ENCODE measurements at places on chromosomes 7 and 10.

DNA sequence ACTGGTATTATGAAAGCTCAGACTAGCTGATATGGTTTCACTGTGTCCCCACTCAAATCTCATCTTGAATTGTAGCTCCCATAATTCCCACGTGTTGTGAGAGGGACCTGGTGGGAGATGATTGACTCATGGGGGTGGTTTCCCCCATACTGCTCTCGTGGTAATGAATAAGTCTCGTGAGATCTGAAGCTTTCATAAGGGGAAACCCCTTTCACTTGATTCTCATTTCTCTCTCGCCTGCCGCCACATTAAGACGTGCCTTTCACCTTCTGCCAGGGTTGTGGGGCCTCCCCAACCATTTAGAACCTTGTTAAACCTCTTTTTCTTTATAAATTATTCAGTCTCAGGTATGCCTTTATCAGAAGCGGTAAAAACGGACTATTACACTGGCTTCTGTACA is 40.3 kb downstream of the COL13A1 start:
- DNase-seq = no peak

DNA sequence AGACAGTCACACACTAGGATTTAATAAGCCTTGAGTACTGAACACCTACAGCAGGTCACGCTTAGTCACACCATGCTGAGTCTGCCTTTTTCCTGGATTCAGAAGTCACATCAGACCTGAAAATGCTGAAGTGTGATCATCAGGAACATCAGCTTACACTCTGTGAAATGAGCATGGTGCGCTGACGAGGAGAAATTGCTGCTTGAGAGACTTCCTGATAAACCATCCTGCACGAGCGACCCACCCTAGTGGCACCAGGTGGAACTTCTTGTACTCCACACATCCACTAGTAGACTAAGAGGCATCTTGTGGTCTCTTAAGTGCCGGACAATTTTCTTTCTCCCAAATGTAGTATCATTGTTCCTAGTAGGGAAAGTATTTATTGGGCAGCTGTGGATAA is 51.8 kb upstream of the MRLN start:
- DNase-seq = no peak

DNA sequence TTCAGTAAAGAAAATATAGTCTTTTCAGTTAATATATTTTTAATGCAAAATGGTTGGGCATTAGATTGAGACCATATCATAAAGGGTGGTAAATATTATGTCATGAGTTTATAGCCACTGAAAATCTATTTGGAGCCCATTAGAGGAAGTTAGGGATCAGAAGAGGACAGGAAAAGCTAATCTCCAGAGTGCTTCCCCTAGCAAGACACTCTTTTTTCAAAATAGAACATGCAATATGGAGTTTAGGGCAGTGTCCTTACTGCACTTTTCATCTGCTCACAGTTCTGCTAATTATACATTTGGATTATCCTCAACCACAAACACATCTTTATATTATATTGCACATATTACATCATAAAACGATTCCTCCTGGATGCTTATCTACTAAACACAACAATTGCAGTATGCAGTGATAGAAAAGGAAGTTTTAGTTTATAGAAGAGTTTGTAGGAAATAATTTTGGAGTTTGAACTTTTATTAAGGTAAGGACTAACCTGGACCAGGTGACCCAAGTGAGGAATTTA is 159.8 kb downstream of the PHF14 start:
- no peak for DNase-seq

DNA sequence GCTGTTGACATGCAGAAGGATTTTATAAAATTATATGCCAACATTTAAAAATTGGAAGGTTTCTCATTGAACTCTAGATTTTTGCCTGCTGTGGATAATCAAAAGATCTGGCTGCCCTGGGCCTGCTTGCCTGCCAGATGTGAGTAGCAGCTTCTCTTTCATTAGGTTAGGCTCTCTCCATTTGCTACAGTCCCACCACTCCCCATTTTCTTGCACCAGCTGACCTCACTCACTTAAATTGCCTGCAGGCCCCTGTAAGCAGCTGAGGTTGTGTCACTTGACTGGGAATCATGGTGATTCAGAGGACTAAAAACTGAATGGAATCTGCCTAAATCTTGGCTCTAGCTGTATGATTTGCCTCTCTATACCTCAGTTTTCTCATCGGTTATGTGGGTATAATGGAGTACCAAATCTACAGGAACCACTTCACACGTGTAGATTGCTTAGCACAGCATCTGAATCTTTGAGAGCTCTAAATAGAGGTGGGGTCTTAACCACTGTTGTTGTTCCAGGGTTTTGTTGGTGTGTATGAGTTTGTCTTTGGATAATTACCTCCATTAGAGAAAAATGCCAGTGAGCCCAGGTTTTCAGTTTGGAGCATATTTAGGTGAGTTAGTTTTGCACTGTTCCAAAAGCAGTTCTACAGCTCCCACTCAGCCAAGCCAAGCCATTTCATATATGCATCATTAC is 18.6 kb upstream of the RAPGEF5 start:
- no peak for DNase-seq

DNA sequence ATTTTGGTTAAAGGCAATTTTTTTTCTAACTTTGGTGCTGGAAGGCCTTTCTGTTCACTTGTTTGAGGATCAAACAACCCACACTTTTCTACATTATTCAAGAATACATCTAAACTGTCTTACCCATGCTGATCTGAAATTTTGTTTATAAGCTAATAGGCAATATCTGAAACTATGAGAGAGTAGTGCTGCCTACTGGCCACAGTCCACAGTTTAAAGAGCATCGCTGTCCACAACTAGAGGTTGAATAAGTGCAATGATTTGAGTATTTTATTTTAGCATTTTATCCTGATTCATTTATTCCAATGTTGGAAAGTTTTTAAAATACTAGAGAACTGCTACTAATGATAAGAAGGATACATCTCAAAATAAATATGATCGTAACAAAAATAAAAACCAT is 306.9 kb downstream of the ELMO1 start:
- no peak for DNase-seq

DNA sequence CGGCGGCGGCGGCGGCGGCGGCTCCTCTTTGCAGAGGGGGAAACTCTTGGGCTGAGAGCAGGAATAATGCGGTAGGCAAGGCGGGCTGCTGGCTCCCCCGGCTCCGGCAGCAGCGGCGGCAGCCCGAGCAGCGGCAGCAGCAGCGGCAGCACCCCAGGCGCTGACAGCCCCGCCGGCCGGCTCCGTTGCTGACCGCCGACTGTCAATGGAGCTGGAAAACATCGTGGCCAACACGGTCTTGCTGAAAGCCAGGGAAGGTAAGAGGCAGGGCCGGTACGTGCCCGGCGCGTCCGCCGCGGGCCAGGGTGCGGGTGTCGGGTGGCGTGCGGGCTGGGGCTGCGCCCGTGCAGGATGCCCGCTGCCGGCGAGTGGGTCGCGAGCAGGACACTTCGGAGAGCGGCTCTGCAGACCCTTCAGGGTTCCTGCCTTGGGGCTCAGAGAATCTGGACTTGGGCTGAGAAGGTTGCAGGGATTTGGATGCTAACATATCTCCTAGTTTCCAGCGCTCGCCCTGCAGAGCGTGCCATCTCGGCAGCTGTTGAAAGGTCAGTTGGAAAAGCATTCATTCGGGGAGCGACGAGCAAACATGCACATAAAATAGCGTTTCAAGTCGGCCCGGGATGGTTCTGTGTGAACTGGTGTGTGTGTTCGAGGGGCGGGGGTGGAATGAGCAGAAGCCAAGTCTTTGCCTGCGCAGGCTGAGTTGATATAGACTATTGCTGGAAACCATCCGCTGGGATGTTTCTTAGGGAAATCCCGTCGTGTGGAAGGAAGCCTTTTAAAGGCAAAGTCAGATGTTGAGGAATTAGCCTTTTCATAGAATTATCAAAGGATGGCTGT is 562 bp downstream of the GRK5 start:
- DNase-seq = peak; percentile 23

GRCh38 chr7:40551685-40552576 is 417.1 kb downstream of the SUGCT start:
- DNase-seq = no peak

DNA sequence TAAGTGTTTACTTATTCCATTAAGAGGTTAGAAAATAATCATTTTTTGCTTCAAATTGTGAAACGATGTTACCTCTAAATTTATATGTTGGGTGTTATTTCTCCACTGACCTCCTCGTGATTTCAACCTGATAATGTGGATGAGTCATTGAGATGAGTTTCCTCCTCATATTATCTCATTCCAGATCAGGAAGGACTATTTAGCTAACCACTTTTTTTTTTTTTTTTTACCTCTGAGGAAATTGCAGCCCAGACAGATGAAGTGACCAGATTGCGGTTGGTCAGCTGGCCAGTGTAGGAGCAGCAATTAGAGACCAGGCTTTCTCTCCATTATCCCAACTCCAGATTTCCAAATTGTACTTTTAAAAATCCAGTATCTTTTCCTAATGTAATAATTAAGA is 248.7 kb downstream of the FZD1 start:
- no peak for DNase-seq

- no peak for DNase-seq
These were observed 10.4 kb upstream of the FAM241B start for GRCh38 chr10:69619626-69620025.

DNA sequence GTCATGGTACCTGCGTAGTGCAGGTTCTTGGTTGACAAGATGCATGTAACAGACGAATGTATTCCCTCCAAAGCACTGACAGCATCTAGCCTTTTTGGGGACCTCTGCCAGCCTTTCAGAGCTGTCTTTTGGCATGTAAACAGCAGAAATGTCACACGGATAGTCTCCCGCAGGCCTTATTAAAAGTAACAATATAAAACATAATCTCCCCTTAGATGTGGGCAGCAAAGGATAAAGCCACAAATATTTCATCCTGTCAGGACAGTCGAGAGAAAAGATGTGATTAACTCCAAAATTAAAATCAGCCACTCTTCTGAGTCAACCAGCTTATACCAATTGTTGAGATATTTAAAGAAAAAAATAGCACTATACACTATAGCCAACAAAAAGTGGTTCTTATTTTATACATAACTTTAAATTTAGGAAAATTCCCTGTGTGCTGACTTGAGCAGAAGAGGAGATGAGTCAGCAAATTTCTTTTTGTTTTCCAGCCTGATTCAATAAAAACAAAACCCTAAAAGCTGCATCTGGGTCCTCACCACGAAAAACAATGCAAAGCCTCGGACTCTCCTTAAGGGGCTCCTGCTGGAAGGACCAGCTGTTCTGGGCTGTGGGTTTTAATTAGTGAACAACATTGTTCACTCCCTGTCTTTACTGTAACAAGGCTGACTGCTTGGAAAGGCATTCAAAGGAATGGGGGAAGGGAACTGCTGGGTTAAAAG is 240.2 kb downstream of the ADAM12 start:
- DNase-seq = no peak

DNA sequence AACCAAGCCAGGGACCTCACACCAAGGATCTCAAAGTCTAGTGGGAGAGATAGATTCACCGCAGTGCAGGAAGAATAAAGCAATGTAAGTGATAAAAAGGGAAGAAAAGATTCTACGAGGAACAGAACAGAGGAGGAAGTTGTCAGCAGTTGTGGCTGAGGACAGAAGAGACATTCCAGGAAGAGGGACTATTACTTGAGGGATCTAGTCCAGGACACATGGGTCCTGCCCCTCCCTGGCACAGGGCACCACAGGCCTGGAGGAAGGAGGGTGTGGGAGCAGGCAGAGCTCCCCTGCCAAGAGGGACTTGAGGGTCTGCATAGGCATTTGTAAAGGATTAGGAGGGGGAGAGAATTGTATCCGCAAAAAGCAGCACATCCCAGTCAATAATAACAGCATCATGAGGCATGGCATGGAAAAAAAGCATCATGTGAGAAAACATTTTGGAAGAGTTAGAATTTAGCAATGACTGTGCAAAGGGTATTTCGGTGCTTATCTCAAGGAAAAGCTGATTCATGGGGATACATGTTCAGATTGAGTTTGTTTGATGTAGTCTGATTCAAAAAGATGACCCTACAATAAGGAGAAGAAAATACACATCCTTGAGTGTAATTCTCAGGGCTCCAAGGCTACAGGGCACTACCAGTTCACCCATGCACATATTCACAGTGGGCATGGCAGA is 12.7 kb downstream of the C10orf71 start:
- DNase-seq = no peak

- DNase-seq = no peak
These were observed 103.3 kb downstream of the CFAP58 start for GRCh38 chr10:104456802-104457542.

DNA sequence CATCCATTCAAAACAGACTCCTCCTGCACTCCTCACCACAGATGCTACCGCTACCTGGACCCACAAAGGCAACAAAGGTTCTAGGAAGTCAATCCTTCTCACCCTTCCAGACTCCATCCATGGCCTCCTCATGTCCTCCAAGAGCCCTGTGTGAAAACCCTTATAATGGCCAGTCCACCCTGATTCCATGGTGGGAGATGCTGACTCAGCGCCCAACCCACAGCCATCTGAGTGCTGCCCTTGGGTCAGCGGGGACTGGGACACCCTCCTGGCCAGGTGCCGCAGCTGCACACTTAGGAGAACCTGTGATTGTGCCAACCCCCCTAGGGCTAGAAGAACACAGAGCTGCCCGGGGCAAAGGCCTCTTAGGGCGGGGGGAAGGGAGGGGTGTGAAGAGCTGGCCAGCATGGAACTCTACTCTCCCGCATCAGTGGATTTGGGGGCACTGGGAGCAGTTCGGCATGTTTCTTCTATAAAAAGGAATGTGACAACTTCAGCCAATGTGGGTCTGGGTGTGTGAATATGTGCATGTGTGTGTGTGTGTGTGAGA is 25.4 kb downstream of the TMEM273 start:
- no peak for DNase-seq

GRCh38 chr7:360454-361100 is 70.6 kb downstream of the FOXL3 start:
- DNase-seq = no peak

- DNase-seq = no peak
These were observed 1.5 kb downstream of the PLEKHA8 start for GRCh38 chr7:30029696-30030095.

DNA sequence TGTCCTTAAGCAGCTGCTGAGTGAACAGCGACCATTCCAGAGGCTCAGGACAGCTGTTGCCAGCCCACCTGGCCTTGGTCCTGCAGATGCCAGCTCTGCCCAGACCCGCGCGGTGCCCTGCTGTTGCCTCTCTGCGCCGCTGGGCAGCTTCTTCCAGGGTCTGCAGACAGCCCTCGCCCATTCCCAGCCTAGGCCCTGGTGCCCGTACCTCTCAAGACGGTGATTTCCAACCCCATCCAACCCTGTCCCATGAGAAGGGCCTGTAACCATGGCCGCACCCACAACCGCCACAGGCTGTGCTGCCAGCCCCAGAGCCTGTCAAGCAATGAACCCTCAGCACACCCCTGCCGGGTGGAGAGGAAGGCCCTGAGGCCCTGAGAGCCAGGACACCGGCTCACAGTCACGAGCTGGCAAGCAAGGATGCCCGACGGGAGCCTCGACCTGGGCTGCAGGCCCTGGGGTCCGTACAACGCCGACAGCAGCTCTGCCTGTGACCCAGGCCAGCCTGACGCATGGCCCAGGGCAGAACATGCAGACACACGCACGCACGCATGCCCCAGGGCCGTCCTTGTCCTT is 231.9 kb downstream of the MAD1L1 start:
- no peak for DNase-seq

DNA sequence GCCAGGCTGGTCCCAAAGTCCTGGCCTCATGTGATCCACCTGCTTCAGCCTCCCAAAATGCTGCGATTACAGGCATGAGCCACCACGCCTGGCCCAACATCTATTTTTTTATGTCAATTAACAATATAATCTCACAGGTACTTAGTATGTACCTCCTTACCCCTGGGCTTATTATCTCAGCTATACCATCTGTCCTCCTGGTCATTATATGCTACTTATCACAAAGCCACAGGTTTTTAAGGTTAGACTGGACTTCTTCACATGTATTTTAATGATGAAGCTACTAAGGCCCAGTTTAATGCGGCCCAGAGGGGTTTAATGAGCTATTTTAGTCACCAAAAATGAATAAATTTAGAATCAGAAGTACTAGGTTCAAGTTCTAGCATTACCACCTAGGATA is 3.4 kb downstream of the NSUN6 start:
- DNase-seq = no peak
